ENCODE measurements at places on chromosomes 11 and 22.

GRCh38 chr22:29026579-29026978, 35.1 kb downstream of the C22orf31 start:
- DNase-seq = no peak

GRCh38 chr11:111846063-111846462, 25.3 kb downstream of the ALG9 start:
- no peak for DNase-seq

DNA sequence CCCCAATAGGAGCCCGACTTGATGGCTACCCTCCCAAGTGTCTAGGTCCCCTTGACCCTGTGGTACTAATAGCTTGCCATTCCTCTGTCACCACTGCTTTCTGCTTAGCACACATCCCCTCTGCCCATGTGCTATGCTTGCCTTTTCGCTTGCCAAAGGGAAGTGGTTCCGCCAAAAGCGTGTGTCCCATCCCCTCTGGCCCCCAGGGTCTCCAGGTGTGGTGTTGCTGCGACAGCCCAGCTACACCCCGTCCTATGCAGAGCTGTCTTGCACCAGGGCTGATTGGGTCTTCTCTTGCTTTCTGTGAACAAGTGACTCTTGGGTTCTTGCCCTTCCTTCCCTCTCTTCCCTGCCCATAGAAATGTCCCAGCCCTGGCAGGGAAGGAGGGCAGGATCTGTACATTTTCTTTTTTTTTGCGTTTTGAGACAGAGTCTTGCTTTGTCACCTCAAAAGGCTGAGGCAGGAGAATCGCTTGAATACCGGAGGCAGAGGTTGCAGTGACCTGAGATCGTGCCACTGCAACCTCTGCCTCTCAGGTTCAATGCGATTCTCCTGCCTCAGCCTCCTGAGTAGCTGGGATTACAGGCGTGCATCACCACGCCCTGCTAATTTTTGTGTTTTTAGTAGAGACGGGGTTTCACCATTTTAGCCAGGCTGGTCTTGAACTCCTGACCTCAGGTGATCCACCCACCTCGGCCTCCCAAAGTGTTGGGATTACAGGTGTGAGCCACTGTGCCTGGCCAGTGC, 3.9 kb downstream of the TANGO2 start:
- DNase-seq = no peak

- no peak for DNase-seq
Observed at GRCh38 chr22:26437694-26438392, 8.8 kb downstream of the ASPHD2 start.

DNA sequence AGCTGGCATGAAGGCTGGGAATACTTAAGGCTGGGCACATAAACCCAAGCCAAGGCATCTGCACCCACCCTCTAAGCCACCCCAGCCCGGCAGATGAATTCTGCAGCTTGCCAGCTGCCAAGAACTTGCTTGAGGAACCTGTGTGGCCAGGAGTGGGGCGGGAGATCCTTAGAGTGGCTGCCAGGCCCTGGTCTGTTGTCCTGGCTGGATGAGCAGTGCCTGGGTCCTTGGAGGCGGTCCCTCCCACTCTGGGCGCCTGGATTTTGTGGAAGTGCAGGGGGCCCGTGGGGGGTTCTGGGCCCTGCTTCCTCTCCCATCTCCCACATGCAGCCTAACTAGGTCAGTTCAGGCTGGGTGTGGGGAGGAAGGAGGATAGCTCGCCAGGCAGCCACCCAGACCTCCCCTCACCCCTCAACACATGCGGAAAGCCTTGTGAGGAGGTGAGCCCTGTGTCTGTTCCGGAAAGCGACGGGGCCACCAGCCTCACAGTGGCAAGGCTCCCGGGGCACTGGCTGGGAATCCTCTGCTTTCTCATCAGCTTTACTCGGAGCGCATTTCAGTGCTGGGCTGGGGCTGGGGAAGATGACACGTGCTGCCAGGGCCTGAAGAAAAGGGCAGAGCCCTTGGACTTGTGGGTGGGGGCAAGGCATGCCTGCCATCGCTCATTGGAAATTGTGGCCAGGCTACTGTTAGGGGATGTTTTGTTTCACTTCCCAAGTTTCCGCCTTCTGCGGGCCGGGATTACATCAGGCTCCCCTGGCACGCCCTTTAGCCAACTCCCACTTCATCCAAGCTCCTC, 8.4 kb downstream of the DAGLA start:
- DNase-seq = no peak

- no peak for DNase-seq
Observed at GRCh38 chr11:127050186-127050585, 49.6 kb upstream of the KIRREL3 start.

DNA sequence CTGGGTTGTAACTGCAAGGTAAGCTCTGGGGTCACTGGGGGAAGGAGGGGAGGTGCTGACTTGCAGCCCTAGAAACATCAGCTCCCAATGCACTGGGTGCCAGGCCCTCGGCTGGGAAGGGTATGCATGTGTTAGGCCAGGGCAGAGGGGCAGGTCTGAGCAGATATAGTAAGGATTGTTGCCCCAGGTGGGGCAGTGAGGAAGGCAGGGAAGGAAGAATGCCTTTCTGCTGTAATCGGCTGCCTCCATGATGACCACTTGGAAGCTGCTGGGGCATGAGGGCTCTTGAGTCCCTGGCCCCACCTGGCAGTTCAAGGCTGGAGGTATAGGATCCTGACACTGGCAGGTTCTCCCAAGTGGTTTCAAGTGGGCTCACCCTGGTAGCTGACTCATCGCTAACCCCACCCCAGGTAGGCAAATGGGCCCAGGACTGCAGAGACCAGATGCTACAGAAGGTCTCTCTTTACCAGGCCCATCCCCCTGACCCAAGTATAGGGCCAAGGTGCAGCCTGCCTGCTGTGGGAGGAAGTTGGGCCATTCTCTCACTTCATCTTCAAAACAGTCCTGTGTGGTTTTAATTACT, 56.7 kb downstream of the TIMP3 start:
- DNase-seq = no peak

DNA sequence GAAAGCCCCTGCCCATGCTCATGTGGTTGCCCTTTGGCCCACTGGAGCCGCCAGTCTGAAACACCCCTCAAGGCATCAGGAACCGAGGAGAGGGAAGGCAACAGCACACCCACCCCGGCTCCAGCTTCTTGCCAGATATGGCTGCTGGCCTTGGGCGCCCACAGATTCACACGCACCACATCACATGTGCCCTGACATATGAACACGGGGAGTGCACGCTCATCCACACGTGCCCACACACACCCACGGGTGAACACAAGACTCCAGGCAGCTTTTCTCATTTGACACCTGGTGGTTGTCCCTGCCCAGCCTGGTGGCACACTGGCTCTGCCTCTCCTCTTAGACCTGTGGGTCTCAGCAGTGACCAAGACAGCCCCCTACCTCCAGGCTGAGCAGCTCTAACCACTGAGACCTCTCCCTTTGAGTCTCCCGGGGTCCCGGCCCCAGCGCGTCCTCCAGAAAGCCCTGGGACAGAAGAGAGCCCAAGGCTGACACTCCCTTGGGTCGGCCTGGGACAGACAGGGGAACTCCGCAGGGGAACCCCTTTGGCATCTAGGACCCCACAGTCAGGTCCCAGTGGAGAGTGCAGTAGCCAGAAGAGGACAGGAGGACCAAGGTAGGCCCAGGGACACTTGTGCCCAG, 2.7 kb upstream of the MAPK12 start:
- DNase-seq = no peak

DNA sequence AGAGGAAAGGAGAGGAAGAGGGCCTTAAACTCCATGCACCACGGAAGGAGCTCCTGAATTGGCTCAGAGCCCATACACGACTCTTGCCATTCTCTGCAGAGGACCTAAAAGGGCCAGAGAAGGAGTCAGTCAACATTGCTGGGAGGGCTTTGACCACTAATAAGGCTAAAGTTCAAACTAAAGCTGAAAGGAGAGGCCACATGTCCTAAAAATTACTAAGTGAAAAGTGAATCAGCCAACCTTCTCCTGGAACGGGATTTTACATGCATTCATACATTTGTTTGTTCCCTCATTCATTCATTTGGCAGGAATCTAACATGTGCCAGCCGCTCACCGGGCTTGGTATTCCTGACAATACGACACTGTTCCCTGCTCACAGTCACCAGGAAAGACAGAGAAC, 10.5 kb downstream of the CLMP start:
- no peak for DNase-seq

DNA sequence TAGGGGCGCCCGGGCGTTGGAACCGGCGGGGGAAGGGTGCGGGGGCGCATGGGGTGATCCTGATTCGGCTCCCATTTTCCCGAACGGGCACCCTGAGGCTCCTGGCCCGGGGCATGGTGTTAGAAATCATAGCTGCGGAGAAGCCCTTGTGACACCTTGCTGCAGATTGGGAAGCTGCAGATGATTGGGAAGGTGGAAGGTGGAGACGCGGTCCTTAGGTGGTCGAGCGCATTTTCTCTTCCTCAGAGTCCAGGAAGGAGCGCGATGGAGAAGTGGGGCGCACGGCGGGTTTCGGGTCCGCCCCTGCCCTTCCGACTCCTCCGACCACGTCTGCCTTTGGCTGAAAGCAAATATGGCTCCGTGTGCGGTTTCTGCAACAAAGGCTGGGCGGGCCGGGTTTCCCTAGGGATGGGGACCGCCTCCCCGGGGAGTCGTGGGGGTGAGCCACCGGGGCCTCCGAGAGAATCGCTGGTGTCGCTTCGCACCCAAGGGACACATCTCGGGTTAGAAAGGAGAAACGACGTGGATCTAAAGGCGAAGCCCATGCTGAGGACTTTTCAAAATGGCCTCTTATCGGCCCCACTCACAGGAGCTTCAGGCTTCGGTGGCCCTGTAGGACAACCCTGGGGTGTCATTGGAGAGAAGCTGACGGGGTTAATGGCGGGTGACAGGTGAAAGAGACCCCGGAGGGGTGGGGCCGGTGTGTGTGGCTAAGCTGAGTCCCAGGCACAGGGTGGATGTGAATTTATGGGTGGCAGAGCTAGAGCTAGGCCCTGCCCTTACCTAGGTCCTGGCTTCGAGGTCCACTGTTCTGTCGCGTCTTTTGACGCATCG, 707 bp upstream of the FTH1 start:
- peak; percentile 89 for DNase-seq

DNA sequence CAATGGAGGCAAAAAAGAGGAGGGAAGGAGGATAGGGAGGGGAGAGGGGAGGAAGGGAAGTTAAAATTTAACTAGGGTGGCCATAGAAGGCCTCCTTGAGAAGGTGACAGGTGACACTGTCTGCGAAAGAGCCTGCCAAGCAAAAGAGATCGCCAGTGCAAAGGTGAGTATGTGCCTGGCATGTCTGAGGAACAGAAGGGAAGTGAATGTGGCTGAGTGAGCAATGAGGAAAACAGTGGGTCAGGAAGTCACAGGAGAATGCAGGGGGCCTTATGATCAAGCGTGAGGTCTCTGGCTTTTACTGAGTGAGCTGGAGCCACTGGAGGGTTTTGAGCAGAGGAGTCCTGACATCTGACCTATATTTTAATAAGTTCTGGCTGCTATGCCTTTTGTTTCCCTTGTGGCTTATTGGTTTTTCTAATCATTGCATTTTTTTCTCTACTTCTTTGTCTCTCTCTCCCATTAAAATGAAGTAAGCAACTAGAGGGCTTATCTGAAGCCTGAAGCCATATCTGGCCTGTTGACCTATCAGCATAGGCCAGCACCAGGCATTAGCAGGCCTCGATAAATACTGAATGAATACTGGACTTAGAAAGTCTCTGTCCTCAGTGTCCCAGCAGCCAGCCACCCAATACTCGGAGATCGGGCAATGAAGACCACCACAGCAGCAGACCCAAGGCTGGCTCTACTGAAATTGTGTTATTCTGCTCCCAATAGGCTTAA, 5.6 kb downstream of the AP1B1 start:
- DNase-seq = no peak

DNA sequence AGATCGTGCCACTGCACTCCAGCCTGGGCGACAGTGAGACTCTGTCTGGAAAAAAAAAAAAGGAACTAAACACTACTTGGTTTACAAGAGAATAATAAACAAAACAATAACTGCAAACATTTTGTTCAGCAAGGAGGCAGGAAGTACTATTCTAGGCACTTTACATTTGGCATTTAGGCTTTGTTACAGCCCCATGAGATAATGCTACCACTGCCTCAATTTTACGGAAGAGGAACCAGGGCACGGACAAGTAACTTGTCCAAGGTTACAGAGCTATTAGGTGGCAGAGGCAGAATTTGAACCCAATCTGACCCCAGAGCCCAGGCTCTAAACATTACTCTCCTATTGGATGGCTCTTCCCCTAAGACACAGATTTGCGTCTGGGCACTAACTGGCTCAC, 108.7 kb upstream of the AKIP1 start:
- no peak for DNase-seq

DNA sequence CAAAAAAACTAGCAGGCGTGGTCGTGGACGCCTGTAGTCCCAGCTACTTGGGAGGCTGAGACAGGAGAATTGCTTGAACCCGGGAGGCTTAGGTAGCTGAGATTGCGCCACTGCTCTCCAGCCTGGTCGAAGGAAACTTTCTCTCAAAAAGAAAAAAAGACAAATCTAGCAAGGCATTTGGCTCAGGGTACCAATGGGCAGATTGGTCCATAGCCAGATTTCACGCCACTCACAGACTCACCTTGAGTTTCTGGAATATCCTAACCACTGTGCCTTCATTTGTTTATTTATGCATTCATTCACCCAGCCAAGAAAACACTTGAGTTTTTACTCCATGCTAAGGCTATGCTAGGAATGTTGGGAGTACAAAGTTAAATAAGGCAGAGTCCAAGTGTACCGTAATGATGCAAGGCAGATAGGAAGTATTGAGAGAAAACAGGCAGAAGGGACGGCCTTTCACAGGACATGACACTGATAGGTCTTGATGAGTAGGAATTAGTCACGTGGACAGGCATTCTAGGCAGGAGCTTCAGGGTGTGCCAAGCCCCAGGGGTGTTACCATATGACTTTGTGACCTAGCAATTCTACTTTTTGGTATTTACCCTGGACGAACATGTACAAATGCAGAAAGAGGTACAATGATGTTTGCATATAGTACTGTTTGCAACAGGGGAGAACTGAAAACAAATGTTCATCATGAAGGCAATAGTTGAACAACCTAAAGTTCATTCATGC, 3.0 kb upstream of the PACSIN3 start:
- no peak for DNase-seq

DNA sequence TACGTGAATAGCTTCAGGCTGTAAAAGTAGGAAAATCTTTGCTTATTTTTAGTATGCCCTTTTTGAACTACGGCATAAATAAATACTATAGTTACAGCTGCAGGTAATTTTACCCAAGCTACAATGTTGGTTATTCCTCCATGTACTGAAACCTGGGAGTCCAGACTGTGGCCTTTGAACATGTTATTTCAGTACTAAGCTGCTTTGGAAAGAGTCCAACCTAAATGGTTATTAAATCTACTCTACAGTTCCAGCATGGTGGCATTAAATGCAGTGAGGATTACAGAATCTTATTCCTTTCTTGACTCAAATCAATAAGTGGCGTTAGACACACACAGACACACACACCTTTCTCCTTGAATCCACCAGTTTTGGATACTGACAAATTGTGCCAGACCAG, 165.1 kb downstream of the MSANTD4 start:
- DNase-seq = no peak
